ENCODE measurements at places on chromosomes 1 and 21.

DNA sequence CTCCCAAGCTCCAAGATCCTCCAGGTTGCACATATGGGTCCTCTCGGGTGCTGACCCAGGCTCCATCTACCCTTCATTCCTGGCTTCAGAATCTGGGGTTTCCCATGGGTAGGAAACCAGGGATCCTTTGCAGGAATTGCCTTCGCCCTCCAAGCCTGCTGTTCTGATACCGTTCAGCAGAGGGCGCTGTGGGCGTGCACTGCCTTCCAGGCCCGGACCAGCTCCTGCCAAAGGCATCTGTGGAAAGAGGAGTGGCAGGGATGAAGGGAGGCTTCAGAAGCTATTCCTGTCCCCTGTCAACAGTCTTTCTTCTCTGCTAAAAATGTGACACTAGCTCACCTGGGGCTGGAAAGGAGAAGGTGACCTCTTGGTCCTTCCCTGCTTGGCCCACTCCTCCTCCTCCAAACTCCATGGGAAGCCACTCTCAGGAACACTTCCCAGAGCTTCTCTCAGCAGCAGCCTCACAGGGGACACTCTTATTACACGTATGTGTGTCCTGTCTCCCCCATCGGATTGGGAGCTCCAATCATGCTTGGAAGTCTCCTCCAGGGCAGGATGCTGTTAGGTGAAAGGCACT lies 71.2 kb downstream of the VWA5B1 start:
- DNase-seq = peak; percentile 56

DNA sequence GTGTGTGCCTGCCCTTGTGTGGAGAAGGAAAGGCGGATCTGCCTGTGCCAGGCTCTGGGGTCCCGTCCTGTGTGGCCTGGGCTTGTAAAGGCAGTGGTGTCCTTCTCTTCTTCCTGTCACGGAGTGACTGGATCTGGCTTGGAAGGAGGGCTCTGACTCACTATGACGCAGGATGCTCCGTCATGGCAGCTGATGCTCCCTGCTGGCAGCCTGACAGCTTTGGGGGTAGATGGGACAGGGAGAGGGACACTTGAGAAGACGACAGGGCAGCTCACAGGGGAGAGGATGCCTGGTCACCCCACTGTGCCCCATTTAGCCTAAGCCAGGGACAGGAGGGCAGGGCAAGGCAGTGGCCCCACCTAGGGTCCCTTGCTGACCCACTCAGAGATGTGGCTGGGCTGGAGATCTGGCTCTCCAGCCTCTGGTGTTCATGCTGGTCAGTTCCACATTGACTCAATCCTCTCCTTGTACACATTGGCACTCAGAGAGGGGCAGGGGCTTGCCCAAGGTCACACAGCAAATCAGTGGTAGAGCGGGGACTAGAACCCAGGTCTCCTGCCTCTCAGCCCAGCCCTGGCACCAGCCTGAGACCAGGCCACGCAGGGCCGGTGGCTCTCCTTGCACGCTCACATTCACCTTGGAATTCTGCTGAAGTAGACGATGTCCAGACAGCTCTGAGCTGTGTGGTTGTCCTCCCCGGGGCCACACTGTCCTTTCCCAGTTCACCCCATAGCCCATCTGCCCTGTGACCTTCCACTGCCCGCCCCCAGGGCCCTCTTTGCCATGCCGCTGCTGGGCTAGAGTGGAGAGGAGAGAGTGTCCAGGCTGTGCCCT lies 2.8 kb upstream of the FAM131C start:
- DNase-seq = peak; percentile 68

GRCh38 chr21:32806810-32807386 lies 35.3 kb upstream of the PAXBP1 start:
- DNase-seq = no peak

DNA sequence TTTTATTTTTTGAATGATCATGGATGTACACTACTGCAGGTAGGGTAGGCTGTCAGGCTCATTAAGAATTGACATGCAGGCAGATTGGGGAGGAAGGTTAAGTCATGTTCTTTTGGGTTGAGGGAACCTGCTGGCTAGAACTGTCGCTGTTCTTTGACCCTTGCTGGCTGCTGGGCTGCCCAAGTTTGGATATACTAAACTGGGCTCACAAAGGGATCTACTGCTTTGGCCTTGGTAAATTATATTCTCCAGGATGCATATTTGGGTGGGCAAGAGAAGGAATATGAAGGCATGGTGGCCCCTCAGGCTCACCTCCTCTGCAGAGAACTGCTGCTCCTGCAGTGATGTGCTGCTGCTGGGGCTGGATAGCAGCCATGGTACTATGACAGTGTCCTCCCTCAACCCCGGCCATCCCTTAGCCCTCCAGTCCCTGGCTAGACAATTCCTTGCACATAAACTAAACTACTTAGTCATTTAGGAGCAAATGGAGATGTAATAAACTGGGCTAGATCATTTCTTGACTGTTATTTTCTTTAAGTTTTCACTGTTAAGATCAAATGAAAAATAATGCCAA lies 6.1 kb downstream of the ATP1A1 start:
- DNase-seq = no peak

DNA sequence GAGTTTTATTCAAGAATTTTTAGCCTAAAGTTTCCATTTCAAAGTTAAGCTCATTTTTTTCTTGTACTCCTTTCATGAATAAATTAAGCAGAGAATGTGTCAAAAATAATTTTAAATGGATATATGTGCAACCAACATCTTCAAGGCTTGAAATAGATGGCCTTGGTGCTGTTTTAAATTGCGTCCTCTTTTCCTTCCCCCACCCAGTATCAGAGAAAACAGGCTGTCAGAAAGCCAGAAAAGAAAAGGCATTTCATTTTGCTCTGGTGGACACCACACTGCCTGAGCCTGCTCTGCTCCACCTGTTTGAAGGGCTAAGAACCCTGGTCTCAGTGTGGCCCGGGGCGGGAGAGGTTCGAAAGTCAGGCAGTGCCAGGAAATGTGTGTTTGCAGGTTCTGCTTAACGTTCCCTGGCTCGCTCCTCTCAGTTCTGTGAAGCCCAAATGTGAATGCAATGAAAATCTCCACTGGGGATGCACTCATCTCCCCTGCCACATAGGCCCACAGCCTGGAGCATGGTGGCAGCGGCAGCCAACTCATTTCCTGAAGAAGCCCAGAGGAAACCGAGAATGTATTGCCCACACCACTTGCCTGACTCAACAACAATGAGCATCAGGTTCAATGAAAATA lies 134.4 kb downstream of the SDCCAG8 start:
- DNase-seq = no peak
